ENCODE measurements at places on chromosomes 6 and 20.

DNA sequence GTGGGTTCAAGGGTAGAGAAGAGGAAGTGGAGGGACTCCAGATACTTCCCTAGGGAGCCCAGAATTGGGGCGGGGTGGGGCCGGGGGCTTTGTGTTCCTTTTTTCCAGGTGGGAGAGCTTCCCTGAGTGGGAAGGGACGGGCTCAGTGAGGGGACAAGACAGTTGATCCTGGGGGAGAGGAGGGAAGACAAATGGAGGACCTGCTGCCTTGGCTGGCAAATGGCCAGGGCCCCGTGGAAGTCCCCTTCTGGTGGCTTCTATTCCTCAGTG is 2.6 kb downstream of the CTSZ start:
- DNase-seq: peak; percentile 50

DNA sequence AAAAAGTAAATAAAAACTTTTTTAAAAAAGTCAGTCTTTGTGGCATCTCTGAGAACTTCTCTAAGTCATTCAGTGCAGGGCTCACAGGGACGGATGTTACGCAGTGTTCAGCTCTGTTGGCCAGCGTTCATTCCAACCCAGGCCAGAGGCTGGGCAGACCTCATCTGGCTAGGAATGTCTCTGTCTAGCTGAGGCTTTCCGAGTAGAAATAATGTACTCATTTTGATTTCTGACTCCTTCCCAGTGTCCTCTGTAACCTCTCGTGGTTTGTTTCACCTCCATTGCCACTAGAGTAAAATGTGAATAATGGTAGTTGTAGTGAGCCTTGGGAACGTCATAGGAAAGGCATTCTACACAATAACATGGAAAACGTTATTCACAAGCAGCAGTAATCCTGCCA is 135.1 kb downstream of the TMEM242 start:
- no peak for DNase-seq

GRCh38 chr20:52432740-52433139 is 241.2 kb upstream of the ZFP64 start:
- DNase-seq: no peak

DNA sequence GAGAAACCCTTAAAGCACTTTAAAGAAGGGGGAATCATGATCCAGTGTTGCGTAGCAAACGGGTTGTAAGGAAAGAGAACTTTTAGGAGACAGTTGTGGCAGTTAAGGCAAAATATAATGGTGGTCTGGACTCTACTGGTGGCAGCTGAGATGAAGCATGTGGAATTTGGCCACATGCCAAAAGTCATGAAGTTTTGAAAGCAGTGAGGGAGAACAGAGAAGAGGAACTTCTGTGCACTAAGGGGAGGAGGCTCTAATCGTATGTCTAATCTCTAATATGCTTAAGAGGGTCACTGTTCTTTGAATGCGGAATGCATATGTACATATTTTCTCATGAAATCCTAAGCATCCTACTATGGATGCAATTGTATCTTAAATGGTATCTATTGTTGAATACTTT is 91.5 kb downstream of the RIMS1 start:
- DNase-seq: no peak

DNA sequence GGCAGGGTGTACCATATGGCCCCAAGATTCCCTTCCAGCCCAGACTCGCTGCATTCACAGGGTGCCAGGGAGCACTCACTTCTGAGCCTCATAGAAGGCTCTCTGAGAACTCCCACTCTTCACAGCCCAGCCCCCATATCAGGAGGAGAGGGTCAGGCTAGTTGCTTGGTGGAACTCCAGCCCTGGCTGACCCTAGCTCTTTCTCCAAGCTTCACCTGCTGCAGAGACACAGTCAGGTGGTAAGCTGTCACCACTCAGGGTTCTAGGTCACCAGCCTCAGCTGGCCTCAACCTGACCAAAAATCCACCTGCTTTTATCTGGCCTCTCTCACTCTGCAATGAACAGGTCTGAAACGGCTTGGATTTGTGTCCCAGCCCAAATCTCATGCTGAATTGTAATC is 162.7 kb upstream of the MLN start:
- no peak for DNase-seq

DNA sequence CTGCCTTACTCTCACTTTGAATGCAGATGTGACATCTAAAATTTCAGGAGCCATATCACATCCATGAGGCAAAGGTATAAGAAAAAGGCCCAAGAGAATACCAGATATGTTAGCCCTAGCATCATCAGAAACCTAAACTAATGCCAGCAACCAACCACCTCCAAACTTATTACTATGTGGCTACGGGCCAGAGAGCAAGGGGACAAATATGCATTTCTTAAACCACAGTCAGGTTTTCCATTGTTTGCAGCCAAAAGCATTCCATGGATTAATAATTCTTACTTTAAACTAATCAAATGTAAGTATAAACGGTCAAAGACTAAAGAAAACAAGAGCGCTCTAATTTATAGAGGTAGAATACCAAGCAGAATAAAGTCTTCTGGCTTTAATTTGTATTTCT is 84.7 kb downstream of the TASP1 start:
- DNase-seq: no peak

GRCh38 chr6:5752391-5752680 is 254.4 kb downstream of the NRN1 start:
- DNase-seq: no peak

DNA sequence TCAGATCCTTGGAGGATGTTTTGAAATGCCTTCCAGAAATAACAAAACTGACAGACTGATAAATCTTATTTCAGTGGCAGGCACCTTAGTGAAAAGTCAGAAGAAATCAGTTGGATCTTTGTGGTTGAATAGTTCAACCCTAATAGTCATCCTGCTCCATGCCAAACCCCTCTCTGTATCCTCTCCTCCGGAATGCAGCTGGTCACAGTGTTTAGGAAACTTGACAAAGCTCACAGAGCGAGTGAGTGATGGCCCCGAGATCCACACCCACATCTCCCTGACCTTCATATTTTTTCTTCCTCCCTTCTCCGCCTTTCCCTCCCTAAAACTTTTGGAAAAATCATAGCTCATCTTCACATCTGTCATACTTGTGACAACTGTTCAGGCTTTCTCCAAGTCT is 464.8 kb upstream of the CDH4 start:
- no peak for DNase-seq

Data from stimulated activated naive CD4-positive, alpha-beta T cell (primary cell).